ENCODE measurements at places on chromosomes 13 and 19.

GRCh38 chr19:54928299-54928698, 19.0 kb downstream of the NLRP7 start:
- DNase-seq, result no peak

- DNase-seq, result no peak
Observed at GRCh38 chr13:21225082-21225481, 48.6 kb downstream of the MRPL57 start.

GRCh38 chr13:73987618-73988017, 146.6 kb downstream of the KLF12 start:
- DNase-seq, result no peak

DNA sequence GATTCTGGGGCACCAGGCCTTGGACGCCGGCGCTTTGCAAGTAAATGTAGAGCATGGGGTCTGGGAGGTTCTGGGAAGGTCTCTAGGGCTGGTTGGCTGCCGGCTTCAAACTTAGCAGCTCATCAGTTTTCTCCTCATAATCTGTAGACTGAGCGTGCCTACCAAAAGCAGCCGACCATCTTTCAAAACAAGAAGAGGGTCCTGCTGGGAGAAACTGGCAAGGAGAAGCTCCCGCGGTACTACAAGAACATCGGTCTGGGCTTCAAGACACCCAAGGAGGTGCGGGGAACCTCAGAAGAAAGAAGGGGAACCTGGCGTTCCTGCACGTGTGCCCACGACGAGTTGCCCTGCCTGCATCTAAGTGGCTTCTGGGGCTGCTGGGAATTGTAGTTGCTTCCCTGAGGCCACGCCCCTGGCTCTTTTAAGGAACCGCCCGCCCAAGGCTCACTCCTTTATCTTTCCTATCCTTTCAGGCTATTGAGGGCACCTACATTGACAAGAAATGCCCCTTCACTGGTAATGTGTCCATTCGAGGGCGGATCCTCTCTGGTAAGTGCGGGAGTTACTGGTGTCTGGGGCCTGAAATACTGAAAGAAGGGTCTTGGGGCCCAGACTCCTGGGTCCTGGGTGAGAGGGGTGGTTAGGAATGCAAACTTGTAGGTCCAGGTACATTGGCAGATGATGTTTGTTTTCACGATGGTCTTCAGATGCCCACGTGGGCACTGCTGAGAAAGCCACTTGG, 984 bp downstream of the RPS11 start:
- peak; percentile 83 for DNase-seq

- no peak for DNase-seq
Observed at GRCh38 chr19:18119717-18120105, 22.1 kb downstream of the MAST3 start.

DNA sequence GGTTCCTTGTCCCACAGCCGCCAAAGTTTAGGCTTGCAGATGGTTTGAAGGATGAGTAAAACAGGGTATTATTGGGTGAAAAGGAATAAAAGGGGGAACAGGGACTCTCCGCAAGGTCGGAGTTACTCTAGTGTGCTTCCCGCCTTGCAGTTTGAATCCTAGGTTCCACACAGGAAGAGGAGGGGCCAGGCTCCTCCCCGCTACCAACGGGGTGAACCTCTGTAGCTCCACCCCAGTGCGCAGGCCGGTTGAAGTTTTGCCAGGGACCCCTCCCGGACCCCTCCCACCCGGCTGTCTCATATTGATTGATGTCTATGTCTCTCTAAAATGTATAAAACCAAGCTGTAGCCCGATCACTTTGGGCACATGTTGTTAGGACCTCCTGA, 11.6 kb upstream of the GTF2F2 start:
- no peak for DNase-seq

DNA sequence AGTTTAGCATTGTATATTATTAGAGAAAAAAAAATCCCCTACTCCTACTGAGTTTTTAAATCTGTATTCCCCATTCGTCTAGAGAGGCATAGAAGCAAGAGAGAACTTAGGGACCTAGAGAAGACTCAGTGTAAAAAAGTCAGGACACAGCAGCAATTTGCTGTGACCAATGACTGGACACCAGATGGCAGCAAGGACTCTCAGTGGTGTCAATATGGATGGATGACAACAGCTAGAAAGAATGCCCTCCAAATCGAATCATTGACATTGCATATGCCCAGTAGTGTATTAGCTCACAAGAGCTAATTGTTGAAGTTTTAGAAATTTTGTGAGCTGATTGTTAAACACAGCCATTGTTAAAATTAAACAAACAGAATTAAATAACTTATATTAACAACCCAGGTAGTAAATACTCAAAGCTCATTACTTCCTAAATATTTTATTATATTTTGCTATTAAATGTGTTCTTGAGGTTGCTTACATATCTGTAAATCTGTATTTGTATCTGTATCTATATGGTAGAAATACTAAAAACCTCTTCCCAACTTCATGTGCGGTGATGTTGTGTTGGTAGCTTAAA, 43.9 kb downstream of the SIAH3 start:
- peak; percentile 19 for DNase-seq

DNA sequence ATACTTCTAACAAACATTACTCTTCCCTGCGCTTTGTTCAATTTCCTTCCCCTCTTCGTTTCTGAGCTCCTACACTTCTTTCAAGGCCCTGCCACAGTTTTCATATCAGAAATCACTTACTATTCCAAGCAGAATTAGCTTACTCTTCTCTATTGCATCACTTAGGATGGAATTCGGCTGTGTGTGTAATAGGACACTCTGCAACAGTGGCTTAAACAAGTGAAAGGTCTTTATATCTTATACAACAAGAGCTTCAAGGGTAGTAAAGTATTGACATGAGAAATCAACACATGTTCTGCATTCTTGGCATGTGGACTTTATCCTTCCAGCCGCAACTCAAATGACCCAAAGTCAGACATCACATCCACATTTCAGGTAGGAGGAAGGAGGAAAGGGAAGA, 279.6 kb downstream of the PCDH20 start:
- DNase-seq, result no peak

DNA sequence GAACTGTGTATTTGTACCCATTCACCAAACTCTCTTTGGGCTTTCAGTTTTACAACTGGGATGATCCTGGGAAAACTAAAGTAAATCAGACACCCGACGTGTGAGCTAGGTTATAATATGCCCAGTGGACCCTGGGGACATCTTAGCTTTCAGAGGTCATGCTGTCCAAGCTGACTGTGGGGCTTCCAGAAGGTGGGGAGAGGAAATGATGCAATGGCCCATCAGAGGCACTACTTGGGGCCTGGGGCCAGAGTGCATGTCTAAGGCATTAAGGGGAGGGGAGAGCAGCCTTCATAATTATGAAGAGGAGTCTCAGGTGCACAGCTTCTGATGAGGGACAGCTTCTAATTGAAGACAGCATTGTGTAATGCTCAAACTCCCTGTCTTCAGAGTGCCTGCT, 30.9 kb downstream of the ALOX5AP start:
- no peak for DNase-seq
